Cardiac septum (tissue), 1 donor: ENCODE measurements at places on chromosomes 13 and 19.
A peak's percentile ranks its signal among the peaks of the same experiment; 100 is the strongest.

DNA sequence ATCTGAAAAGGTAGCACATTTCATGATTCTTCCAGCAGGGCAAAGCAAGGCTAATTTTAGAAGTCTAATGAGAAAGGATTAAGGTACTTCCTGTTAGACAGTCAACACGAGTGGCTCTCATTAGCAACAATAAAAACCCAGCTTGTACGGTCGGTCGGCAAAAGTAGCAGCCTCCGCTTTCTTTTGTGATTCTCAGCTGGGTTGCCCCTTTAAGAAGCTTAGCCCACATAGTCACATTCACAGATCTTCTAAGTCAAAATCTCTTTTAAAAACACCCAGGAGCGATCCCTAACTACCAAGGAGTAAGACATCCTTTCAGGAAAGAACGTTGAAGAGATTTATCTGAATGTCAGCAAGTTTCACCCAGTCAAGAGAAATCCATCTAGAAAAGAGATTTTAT, 684.8 kb downstream of the DIAPH3 start:
- no peak for DNase-seq

GRCh38 chr13:59738921-59739320, 424.8 kb downstream of the DIAPH3 start:
- no peak for DNase-seq

- DNase-seq, result no peak
Measured at GRCh38 chr19:23986623-23987022, 71.9 kb downstream of the ZNF726 start.

DNA sequence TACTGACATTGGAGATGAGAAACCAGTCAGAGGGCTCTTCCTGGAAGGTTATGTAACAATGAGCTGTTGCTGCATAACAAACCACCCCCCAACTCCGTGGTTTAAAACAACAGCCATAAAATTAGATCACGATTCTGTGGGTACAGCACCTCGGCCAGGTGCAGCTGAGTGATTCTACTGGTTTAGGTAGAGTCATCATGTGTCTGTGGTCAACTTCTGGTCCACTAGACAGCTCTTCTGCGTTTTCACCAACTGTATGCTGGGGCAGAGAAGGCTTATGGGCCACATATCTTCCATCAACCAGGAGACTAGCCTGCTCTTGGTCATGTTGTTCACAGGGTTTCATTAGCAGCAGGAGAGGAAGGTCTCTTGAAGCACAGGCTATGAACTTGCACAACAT, 585.5 kb downstream of the KCTD12 start:
- no peak for DNase-seq

GRCh38 chr13:41311406-41312175, 524 bp downstream of the NAA16 start:
- peak; percentile 82 for DNase-seq

DNA sequence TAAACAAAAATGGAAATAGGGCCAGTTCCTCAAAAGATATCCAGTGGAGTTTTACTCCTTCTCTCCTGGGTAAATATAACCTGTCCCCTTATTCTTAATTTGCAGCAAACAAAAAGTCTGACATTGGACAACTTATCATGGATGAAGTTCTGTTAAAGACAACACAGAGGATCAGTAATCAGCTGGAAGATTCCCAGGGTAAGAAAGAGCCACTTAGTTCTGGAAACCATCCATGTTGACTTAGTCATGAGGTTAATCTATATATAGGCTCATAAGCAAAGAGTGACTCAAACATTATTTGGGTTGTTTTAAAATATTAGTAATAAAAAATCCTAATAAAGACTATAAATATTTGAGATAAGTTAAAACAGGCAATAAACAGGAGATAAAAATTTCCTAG, 40.5 kb upstream of the EBPL start:
- DNase-seq, result no peak

GRCh38 chr19:15358918-15359317, 20.7 kb downstream of the AKAP8 start:
- no peak for DNase-seq

DNA sequence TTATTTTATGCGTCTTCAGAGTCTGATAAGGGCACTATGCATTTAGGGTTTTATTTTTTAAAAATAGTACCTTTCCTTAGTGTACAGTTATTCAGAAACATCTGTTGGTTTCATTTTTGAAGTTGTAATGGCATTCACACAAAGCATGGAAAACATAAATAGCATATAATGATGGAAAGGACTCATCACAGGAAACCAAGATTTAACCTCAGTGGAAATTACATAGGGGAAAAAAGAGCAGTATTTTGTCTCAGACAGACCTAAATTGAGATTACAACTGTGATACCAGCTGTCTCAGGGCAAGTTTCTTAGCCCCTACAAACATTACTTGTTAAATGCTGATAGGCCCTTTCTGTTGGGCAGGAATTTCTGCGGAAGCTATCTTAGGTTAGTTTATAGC, 57.2 kb downstream of the NHLRC3 start:
- DNase-seq, result no peak

- peak; percentile 89 for DNase-seq
Measured at GRCh38 chr13:59356607-59357006, 807.1 kb downstream of the DIAPH3 start.

- DNase-seq, result no peak
Measured at GRCh38 chr13:67275351-67275960, 45.3 kb upstream of the PCDH9 start.

DNA sequence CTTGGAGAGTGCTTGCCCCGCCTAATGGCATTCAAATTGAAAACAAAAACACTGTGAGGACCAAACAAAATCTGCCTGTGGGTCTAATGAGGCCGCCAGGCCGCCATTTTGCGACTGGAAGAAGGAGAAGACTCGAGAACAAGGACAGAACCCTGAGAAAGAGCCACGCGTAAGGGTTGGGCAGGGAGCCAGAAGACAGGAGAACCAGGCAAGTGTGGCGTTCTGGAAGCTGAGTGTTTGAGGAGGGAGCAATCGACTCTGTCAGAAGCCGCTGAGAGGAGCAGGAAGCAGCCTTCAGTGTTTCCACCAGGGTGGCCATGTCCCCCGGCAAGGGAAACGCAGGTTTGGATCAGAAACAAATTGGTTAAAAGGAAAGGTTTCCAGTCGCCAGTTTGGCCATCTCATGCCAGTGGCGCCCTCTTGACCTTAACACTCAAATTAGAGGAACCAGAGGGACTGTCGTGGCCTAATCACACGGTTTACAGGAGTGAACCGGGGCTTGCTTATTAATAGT, 10.2 kb upstream of the PTOV1 start:
- DNase-seq, result no peak

DNA sequence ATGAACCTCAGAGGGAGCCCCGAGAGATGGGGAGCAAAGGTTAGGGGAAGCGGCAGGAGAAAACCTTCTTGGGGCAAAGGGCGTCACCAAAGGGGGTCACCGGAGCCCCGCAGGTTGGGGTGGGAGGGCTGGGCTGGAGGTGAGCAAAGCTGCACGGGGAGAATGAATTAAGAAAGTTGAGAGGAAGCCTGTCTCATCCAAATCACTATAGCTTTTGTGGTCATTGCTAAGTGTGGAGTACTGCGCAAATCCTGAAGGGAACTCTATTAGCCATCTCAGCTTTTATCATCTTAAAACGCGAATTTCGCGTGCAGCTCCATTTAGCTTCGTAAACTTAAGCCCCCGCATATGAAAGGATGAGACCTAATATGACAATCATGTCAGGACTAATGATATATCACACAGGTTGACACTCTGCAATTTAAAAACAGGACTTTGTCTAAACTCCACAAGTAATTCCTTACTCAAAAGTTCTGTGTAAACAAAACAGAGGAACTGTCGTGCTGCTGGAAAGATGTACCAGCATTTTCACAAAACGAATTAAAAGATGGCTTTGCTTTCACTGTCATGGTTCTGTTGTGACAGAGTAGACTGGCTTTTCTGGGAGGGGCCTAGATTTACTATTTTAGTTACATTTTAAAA, 631 bp downstream of the LACC1 start:
- no peak for DNase-seq

GRCh38 chr13:27339299-27339698, 68.7 kb downstream of the RASL11A start:
- no peak for DNase-seq

- peak; percentile 84 for DNase-seq
Measured at GRCh38 chr19:342801-343421, 1.7 kb downstream of the MIER2 start.

- peak; percentile 83 for DNase-seq
Measured at GRCh38 chr13:32150794-32151193, 119.2 kb downstream of the FRY start.

GRCh38 chr19:15294561-15294990, 37.8 kb downstream of the BRD4 start:
- no peak for DNase-seq

- DNase-seq, result no peak
Measured at GRCh38 chr19:38656171-38656981, 8.9 kb downstream of the ACTN4 start.

GRCh38 chr13:100156788-100157187, 67.9 kb downstream of the PCCA start:
- no peak for DNase-seq

- DNase-seq, result no peak
Measured at GRCh38 chr13:97559981-97560380, 126.0 kb downstream of the RAP2A start.

DNA sequence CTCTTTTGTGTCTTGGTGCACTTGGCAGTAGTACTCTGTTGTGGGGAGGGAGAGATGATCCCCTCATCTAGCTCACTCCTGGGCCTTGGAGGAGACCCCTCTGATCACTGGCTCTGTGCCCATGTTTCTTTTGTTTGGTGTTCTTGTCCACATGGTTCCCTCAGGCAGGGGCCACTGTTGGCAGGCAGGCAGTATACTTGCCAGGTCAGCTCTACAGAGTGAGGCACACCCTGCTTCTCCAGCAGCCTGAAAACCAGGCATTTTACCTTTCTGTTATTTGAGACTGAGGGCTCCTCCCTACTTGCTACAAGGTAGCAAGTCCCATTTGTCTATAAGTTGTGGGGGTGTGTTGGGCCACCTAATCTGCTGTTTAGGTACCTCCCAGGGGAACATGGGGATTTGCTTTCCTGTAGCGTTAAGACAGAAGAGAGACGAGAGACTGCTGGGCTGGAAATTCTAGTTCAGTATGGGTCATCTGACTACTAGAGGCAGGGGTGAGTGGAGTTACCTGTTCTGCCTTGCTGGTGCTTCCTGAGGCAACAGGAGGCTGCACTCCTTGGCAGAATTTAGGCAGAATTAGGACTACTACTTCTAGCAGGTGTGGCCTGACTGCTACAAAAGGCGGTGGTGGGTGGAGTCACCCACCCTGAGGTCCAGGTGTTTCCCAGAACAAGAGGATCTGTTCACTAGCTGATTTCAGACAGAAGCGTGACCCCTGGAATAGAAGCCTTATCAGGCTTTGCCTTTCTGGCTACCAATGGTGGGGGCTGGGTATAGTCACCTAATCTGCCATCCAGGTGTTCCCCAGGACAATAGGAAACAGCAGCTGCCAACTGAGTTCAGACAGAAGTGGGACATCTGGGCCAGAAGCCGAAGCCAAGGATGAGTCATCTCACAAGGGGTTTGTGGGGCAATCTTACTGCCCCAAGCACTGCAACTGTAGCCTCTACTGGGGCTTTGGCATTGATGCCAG, 843.0 kb upstream of the ATXN8OS start:
- DNase-seq, result no peak

DNA sequence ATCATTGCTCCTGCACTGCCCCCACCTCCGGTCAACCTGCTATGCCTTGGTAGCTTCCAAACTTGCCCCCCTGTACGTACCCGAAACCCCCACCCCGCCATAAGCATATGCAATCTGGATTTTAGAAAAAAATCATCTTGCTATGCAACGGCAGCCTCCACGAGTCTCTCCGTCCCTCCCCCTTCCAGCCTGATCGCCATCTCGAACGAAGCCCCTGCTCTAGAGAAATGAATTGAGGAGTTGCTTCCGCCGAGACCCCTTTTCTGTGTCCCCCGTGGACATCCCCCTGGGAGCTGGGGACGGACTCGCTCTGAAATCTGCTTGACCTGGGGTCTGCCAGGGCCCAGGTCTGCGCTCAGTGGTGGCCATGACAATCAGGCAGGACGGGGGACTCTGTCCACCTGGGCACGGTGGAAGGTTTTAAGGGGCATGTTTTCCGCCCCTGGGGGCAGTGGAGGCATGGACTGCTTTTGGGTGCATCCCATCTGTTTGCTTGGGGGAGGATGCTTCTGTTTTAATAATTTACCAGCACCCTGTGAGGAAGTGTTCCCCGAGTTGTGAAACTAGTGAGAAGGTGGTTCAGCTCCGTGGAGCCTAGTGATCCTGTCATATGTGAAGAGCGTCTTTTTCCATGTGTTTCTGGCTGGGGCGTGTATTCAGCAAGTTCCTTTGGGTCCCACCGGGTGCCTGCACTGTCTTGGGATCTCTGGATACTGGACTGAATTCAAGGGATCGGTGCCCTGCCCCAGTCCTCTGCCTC, 1.0 kb downstream of the KDM4B start:
- DNase-seq, result no peak

DNA sequence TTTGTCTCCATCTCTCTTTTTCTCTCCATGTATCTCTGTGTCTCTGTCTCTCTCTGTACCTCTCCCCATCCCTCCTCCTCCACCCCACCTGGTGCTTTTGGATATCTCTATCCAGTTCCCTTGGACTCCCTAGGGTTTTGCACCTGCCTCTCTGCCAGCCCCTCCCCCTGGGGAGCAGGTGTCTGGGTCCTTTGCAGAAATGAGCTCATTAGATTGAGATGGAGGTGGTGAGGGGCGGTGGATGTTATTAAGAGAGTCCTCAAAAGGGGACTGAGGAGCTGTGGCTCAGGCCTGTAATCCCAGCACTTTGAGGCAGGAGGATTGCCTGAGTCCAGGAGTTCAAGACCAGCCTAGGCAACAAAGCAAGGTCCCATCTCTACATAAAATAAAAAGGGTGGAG, 2.1 kb downstream of the KCNN4 start:
- DNase-seq, result no peak

- DNase-seq, result no peak
Measured at GRCh38 chr13:101612735-101613134, 160.3 kb downstream of the ITGBL1 start.

GRCh38 chr13:113327391-113327765, 30.3 kb downstream of the LAMP1 start:
- DNase-seq, result no peak

DNA sequence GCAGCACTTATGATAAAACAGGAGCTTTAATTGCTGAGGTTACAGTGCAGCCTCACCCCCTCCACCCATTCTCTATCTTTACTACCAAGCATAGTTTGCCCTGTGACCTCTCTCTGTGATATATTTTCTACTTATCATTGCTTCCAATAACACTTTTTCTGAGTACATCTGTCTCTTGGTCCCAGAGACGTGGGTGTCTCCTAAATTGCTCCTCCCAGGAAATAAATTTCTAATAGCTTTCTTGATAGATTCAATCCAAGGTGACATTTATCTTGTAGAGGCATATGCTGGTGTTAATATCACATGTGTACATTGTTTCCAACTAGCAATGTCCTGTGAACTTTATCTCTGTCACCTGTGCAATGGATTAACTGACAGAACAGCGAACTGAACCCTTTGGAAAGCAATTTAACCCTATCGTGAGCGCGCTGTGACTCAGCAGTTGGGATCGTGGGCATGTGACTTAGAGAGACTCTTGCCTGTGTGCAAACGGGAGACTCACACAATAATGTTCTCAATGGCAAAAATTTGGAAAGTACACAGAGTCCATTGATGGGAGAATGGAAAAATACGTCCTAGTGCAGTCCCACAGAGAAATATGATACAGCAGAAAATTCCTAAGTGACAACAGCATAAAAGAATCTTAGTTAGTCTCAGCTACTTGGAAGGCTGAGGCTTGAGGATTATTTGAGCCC, 7.0 kb upstream of the MAP2K2 start:
- DNase-seq, result no peak
